Head of caudate nucleus (tissue), 42 donors: ENCODE measurements at places on chromosomes 7 and 10.

DNA sequence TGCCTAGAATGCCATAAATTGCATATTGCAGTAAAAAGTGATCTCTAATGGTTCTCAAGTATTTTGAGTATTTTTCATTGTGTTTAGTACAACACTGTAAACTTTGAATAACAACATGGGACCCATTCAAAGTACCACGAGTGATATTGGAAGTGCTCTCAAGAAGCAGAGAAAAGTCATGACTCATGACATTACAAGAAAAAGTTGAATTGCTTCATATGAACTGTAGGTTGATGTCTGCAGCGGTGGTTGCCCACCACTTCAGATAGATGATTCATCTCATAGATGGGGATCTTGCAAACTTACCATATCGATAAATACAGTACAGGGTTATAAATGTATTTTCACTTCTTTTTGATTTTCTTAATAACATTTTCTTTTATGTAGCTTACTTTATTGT, 33.9 kb downstream of the ENTPD1 start:
- DNase-seq, result no peak

- no peak for DNase-seq
Observed at GRCh38 chr7:104861729-104862390, 152.1 kb upstream of the KMT2E start.

DNA sequence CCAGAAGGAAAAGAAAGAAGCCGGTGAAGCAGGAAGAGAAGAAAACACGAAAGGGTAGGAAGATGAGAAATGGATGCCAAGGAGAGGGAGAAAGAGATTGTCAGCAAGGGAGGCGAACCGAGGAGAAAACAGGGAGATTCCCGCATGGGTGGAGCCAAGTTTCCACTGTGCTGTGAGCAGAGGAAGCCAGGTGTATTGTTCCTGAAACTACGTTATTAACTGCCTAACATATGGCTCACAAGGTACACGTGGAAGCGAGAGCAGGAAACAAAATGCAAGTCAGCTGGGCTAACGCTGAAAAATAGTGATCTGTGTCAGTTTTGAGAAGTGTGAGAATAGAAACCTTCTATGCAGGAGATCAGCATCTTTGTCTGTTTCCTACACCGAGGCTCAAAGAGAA, 20.4 kb upstream of the HIPK2 start:
- DNase-seq, result no peak

DNA sequence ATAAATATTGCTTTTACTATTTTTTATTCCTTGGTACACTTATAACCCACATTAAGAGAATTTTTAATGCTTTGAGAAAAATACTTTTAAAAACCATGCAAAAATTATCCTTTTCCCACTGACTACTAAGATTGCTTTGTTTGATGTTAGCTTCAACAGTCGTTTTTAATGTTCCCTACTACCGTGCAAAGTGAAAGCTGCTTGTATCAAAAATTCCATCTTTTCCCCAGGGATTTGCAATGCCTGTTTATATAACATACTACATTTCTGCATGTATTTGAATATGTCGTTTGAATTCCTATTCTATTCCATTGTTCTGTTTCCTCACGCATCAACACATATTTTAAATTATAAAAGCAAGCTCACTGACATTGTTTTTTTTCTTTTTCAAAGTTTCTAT, 54.4 kb downstream of the TFPI2 start:
- no peak for DNase-seq

GRCh38 chr10:30435073-30435422, 1.1 kb downstream of the MAP3K8 start:
- DNase-seq, result no peak

DNA sequence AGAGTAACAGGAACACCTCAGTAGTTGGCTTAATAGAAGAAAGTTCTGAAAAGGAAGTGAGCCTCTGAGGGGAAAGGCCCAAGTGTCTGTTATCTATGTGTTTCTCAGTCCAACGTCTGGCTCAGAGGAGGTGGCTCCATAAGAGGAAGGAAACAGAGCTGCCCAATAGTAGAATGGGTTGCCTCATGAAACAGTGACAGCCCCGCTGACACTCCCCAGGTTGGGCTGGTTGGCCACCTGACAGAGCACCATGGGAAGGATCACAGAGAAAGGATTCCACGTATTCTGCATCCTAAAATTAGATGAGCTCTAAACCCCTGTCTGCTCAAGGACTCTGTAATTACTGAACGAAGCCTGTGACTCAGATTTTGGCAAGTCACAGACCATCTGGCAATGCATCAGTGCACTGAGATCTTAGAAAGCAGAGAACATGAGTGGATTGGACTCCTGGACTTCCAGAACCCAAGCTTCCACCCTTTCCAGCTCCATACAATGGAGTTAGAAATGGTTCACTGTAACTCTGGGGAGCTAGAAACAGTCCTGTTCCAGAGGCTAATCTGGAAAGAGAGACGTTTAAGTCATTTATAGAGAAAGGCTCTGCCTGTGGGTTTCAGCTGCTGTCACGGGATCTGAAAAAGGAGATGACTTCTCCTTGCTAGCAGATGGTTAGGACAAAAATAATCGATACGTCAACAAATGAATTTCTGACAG, 2.9 kb downstream of the PKD2L1 start:
- no peak for DNase-seq

DNA sequence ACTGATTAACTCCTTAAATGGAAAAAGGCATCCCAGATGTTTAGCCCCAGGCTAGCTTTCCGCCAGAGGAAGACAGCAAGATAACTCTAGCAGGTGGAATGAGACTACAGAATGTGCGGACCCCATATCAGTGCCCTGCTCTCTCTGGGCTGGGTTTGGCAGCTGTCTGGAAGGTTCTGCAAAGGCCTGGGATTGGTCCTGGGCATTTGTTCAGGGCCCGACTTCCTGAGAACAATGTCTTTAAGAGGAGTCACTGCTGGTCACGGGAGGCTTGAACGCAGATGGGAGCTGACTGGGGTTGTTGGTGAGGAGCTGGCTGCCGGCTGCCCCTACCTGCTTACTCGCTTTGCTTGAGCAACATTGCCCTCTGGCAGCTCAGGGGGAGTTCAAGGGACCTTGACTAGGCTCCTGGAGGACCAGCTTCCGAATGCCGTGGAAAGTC, 130.6 kb upstream of the BTBD16 start:
- no peak for DNase-seq

GRCh38 chr10:101438881-101439391, 85.0 kb downstream of the BTRC start:
- no peak for DNase-seq

DNA sequence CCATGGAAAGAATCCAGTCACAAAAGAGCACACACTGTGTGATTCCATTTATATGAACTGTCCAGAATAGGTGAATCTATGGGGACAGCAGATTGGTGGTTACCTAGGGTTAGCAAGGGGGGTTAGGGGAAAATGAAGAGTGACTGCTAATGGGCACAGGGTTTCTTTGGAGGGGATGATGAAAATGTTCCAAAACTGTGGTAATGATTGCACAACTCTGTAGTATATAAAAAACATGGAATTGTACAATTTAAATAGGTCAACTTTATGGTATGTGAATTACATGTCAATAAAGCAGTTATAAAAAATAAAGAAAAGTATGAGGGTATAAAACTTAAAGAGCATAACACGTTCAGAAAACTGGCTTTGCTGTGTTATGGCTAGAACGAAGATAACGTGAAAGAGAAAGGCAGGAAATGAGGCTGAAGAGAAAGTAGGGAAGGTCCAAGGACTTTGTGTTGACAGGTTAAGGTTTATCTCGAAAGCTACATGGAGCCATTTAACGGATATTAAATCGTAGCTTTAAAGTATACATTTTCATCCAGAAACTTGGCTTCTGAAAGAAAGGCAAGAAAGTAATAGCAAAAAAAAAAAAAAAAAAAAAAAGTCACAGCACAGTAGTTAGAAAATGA, 26.4 kb upstream of the MSS51 start:
- no peak for DNase-seq

GRCh38 chr7:150716939-150717338, 526 bp downstream of the GIMAP1 start:
- DNase-seq, result no peak

DNA sequence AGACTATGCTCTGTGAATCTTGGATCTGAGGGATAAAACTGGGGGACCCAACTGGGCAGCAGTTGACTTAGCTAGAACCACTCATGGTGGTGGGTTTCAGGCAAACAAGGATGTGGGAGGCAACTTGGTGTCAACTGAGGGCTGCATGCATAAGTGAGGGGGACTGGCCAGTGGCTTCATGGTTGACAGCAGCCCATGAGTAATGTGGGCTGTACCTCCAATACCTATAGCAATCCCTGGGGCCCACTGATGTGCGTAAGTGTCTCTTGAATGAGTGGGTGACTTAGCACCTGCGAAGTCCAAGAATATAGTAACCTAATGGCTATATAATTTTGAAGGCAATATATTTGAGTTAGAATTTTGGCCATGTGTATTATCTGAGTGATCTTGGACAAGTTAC, 13.7 kb upstream of the MAP3K8 start:
- no peak for DNase-seq

GRCh38 chr7:85806321-85806720, 619.5 kb upstream of the SEMA3D start:
- no peak for DNase-seq

- peak; percentile 95 for DNase-seq
Observed at GRCh38 chr7:154913638-154914307, 89.2 kb downstream of the PAXIP1 start.

- DNase-seq, result no peak
Observed at GRCh38 chr7:158024351-158024715, 563.3 kb downstream of the PTPRN2 start.

GRCh38 chr7:150806454-150806853, 5.9 kb downstream of the TMEM176A start:
- no peak for DNase-seq

- peak; percentile 78 for DNase-seq
Observed at GRCh38 chr10:133378251-133379096, 588 bp upstream of the PAOX start.
